T-helper 17 cell (primary cell): ENCODE measurements at places on chromosomes 2 and 18.

DNA sequence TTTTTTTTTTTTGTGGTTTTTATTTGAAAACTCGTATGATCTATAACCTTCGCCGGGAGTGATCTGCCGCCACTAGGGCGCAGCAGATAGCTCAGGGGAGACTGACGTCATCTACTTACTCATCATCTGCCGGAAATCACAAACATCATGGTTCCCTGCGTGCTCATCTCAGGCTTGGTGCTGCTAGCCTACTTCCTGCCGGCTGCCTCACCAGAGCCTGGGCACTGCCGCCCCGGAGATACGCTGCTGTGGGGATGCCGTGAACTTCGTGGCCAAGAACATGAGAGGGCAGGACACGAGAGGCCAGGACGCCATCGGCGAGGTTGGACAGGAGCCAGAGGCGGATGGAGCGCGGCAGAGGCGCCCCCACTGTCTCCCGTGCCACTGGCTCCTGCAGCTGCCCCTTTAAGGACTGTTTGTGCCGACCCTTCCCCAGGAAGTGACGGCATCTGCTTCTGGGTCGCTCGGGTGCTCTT, 68.8 kb downstream of the DOK6 start:
- DNase-seq, result peak; percentile 10

- peak; percentile 100 for DNase-seq
Measured at GRCh38 chr18:79068937-79069716, at the start of gene ATP9B. Gene ATP9B, plus strand, starts transcription at chr18:79069394. Its CDS starts 17 bp downstream, at chr18:79069411.

DNA sequence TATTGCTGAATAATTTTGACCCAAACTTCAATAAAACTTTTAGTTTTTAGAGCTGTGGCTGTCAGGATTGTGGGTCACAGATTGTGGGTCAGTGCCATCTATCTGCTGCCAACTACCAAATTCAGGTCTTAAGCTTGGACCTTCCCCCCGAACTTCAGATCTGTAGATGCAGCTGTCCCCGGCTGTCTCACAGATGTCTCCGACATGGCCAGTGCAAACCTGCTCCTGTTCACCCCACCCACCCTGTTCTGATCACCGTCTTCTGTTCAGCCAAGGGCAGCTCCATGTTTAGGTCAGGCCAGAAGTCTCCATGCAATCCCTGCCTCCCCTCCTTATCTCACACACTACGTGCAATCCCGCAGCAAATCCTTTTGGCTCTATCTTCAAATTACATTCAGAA, 175.0 kb downstream of the PRKCE start:
- DNase-seq, result no peak

- no peak for DNase-seq
Measured at GRCh38 chr2:70501215-70501614, 52.4 kb downstream of the TGFA start.

DNA sequence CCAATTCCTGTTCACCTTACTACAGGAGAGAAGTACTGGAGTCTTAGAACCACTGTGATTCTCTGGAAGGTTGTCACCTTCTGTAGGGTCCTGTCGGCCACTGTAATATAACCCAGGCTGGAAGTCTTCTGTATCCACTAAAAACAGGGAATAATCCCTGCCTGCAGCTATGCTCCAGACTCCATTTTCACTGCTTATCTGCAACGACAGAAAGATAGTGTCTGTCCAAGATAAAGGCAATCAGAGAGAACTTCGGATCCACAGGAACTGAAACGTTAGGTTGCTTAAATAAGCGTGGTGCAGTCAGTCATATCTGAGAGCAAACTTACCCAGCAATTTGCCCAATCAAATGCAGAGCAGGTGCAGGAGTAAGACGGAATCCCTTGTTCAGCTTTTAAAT, 34.2 kb downstream of the ALS2 start:
- DNase-seq, result no peak

DNA sequence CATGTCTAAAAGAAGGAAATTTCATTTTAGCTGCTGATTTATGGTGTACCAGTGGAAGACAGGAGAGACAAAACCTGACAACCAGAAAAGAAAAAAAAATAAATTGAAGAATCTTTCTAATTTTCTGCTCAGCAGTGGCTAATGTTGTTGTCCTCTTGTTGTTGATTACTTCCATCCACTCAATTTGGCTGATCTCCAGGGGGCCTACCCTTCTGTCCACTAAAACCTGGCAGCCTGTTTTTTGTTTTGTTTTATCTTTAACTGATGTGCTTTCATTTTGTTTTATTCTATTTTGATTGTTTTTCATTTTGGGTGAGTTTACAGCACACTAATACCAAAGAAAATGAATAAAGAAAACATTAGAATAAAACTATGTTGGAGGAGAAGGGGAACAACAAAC, 27.4 kb downstream of the TFPI start:
- no peak for DNase-seq

DNA sequence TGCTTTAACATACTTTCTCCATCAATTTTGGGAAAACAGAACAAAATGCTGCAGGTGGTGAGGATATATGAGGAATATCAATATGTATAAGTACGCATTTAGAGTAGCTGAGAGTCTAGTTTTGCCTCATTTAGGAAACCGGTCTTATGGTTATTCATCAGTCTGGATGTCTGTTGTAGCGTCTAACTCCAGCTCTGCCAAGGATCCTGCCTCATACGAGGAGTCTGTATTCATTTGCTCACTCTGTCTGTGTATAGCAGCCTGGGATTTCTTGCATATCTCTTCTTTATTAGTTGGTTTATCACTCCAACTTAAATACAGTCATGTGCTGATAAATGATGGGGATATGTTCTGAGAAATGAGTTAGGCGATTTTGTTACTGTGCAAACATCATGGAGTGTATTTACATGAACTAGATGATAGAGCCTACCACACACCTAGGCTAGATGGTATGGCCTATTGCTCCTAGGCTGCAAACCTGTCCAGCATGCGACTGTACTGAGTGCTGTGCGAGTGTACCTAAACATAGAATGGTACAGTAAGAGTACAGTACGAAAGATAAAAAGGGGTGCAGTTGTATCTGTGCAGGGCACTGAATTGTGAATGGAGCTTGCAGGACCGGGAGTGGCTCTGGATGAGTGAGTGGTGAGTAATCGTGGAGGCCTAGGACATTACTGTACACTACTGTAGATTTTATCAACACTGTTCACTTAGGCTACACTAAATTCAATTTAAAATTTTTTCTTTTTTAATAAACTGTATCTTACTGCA, 148.1 kb downstream of the ZNF407 start:
- no peak for DNase-seq

- no peak for DNase-seq
Measured at GRCh38 chr2:216047397-216047796, 34.0 kb upstream of the MREG start.

DNA sequence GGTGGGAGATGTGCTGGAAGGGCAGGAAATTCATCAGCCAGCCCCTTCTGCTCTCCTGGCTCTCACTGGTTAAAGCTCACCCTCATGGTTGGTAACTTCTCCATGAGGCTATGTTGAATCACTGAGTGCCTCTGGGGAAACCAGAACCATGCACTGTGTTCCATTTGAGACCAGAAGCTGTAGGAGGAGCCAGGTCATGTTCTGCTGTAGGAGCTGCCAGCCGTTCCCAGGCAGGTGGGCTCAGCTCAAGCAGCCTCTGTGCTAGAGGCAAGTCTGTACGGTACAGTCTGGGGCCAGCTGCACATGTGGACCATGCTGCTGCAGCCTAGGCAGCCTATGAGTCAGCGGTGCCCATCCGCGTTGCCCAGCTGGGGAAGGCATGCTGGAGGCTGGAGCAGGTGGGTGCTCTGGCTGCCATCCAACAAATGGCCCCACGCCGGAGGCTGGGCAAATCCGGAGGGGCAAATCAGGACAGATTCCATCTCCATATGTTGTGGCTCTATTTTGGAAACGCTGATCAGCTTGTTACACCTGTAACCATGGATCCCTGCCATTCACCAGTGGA, 22.0 kb upstream of the KCNF1 start:
- DNase-seq, result no peak

- no peak for DNase-seq
Measured at GRCh38 chr2:173191601-173192000, 116.0 kb downstream of the MAP3K20 start.

- DNase-seq, result no peak
Measured at GRCh38 chr18:41618147-41618546, 336.9 kb upstream of the PIK3C3 start.

DNA sequence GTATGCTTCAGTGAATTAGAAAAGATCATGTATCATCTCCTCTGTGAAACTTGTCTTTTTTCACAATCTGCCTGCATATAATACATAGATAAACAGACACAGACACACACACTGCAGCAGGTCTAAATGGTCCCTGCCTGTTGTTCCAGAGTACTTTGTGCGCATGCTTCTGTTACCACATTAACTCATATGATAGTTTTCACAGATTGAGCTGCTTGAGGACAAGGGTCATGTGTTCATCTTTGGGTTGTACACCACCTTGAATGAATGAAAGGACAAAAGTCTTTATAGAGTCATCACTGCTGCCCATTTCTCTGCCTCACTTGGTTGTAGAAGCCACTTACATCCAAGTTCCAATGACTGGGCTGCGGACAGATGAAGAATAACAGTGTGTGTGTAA, 72.7 kb upstream of the GLS start:
- DNase-seq, result no peak

DNA sequence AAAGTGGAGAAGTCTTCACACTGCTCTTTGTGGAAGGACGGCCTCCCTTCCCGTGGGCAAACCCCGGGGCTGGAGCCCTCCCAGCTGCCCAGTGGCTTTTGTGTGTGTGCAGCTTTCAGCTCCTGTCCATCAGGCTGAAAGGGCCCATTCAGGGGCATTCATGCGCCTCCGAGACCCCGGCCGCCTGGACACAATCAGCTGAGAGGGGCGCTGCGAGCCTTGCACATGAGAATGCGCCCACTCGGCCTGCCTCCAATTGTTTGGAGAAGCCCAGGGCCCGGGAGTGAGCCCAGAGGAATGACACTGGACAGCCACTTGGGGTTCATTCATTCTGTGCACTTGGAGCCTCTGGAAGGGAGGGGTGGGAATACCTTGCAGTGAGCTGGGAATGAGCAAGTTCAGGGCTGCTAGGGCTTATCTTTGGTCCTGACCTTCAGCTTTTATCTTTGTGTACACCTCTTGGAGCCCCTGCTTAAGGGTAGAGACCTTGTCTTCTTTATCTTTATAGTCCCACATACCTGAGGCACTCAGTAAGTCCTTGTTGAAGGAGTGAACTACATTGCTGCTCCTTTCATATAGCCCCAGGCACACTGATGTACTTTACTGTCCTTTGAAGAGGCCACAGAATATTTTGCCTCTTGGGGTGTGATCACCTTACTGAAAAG, 56.5 kb downstream of the TCF7L1 start:
- no peak for DNase-seq

- DNase-seq, result no peak
Measured at GRCh38 chr2:45724335-45724734, 72.9 kb downstream of the PRKCE start.

DNA sequence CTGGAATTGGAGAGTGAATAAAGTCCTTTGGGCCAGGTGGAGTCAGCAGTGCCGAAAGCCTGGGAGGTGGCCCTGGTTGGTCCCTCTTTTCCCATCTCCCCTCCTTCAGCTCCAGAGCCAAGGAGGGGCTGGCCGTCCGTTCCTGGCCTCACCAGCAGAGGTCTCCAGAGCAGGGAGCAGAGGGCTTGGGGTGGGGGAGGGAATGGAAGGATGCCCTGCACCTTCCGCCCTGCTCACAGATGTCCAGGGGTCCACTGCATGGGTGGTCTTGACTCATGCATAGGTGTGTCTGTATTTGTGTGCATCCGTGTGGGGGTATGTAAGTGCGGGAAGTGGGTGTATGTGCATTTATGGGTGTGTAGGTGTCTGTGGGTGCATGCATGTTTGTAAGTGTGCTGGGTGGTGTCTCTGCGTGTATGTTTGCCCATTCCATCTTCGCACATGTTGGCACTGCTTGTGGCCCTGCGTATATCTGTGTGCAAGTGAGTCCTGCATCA, 201.8 kb downstream of the ZFP36L2 start:
- no peak for DNase-seq

GRCh38 chr2:235061656-235062055, 109.8 kb downstream of the SH3BP4 start:
- DNase-seq, result no peak

GRCh38 chr2:238925816-238926521, 78.1 kb downstream of the TWIST2 start:
- DNase-seq, result no peak

DNA sequence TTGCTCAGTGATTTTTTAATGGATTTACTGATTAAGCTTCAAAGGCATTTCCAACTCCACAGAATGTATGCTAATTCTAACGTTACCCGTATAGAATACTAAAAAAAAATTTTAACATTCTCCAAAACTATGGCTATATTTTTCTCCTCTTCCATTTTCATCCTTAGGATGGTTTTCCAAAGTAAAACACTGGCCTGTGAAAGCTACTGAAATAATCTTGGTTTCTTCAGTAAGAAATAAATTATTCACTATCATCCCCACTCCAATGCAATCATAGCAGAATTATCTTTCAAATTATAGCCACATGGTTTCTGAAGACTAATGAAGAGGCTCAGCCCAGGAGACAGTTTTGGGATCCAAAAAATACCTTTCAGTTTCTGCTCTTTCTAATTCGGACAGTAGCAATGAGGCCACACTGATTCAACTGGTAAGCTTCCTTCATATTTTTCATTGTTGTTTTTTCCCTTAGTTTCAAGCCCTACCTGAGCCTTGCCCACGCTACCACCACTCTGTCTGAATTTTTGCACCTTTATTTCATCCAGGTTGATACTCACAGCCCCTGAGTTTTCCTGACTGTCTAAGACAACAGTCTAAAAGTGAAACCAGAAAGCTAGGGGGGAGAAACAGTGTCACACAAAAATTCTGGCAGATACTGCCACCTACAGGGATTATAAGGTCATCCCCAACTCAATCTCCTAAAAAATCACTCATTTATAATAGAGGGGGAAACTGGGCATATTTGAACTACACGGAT, 887.9 kb downstream of the NRXN1 start:
- peak; percentile 3 for DNase-seq

GRCh38 chr2:219173176-219173575, 3.3 kb upstream of the SLC23A3 start:
- no peak for DNase-seq

DNA sequence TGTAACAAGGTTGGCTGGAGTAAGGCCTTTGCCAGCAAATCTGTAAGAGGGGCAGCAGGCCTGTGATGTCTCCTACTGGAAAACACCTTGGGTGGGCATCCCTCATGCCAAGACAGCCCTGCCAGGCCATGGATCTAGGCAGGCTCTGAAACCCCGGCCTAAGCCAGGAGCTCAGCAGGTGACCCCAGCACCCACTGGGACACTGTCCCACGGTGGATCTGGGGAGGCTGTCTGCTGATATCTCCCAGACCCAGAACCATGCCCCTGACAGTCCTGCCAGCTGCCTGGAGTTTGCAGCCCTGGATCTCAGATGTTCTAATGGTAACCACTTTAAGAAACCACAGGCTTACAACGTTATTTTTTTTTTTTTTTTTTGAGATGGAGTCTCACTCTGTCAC, 117.7 kb downstream of the ZNF516 start:
- no peak for DNase-seq

- DNase-seq, result no peak
Measured at GRCh38 chr2:170577356-170577755, 137.8 kb upstream of the SP5 start.

- DNase-seq, result no peak
Measured at GRCh38 chr2:96897491-96898134, 27.7 kb upstream of the SEMA4C start.

GRCh38 chr2:38528008-38528442, 74.7 kb downstream of the HNRNPLL start:
- no peak for DNase-seq
